ENCODE measurements at places on chromosomes 5 and 9.

DNA sequence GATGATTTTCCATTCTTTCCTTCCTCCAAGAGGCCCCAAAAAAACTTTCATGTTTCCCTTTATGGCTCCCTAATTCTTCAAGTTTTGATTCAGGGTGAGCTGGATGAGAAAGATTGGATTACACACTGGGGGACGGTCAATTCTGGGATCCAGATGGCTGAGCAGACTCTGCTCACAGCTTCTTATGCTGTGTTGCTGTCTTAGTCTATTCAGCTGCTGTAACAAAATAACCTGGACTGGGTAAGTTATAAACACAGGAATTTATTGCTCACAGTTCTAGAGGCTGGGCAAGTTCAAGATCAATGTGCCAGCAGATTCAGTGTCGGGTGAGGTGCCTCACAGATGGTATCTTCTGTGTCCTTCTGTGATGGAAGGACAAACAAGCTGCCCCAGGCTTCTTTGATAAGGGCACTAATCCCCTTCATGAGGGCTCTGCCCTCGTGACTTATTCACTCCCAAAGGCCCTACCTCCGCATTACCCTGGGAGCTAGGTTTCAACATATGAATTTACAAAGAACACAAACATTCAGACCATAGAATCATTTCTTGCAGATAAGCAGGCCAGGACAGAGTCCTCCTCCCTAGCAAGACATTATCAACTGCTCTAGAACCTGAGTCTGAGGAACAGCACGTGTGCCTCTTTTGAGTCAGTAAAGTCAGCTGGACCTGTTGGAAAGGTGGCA is 23.1 kb upstream of the SMAD5 start:
- DNase-seq = no peak

DNA sequence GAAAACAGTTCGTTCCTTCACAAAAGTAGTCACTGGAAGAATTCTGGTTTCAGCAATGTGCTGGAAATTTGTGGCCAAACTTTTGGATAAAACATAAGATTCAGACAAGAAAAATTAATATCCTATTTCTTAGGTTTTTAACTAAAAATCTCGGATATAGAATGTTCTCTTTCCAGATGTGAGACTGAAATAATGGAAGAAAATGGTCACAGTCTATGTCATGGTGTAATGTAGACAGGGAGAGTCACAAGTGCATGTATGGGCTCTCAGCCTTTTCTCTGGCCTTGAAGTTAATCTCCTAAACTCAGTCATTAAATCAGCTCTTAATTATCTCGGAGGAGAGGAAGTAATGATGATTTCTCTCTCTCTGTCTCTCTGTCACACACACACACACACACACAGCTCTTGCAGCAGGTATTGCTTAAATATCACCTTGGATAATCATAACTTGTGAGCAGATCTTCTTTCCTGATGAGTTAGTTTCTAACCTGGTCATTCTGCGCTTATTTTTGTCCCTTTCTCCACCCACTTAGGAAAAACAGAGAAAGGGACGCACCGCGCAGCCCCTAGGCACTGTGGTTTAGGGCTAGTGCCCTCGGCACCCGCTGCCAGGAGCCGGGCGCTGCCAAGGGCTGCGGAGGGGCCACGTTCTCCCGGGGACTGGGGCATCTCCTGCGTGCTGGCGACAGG is 672 bp upstream of the ITGA2 start:
- DNase-seq = no peak

DNA sequence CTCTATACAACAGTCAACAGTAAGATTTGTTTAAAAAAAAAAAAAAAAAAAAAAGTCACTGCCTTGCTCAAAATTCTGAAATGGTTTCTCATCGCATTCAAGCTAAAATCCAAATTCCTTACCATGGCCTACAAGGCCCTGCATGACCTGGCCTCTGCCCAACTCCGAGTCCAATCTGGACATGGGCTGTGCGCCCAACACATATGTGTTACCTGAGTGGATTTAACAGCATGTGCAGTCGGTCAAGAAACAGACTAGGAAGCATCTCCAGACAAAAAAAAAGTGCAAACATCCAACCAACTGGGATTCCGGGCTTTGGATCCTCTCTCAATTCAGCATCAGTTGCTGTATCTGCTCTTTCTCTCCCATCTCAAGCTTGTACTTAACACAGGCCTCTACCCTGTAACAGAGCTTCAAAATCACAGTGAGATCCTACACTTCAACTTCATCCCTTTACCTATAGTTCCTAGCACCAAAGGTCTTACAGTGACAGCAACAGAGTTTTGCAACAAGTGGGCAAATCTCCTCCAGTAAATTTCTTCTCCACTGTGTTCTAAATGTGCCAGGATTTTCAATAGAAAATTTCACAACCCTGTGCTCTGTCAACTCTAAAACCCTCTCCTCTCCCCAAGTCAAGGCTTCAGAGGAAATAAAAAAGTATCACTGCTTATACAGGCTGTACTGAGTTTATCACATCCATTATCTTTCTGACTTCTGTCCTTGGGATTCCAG is 19.6 kb downstream of the ZNF608 start:
- DNase-seq = no peak

- no peak for DNase-seq
Observed at GRCh38 chr5:113195771-113196170, 219.2 kb downstream of the DCP2 start.

DNA sequence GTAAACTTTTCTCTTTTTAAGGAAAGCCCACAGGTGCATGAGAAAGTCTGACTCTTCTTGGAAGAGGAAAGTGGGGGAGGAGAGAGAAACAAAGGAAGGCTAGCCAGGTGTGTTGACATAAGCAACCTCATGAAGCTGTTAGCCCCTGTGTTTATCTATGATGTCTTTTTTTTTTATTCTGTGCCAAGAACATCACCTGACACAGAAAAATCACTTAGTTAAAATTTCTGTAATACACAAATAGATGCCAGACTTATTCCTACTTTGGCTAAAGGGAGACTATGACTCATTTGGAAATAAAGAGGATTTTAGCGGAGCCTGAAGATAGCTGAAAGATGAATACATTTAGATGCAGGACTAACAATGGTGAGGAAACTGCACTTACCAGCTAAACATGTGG is 58.3 kb downstream of the BAAT start:
- DNase-seq = peak; percentile 5

- DNase-seq = peak; percentile 64
Observed at GRCh38 chr9:70506159-70506558, 91.7 kb upstream of the KLF9 start.

GRCh38 chr5:167903659-167904058 is 387.8 kb upstream of the WWC1 start:
- no peak for DNase-seq

DNA sequence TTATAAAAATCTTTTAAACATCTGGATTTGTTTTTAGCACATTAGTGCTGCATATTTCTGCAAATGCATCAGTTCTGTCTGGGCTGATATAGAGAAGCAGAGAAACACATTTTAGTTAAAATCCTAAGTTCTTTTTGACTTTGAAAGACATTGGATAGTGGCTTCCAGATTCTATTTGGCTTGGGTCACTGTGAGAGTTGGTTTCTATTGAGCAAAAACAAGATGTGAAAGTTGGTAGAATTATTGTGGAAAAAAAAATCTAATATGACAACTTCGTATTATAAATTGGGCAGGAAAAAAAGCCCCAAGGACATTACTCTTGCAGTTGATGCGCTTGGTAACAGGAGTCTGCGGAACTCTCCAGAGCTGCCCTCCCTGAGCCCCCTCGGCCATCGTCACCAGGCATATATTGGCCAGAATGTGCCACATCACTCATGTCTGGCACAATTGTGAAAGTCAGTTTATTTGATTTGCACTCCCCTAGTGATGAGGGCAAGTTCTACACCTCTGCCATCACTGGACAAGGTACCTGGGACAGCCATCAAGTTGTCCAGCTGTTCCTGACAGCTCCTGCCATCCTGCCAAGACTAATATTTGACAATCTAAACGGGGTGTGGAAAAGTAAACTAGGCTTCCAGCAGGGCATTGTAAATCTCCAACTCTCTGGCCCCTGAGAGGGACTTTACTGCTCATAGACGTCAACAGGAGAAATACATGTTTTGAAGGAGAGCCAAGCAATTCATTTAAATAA is 334.5 kb downstream of the TENT4A start:
- DNase-seq = no peak
